ENCODE measurements at places on chromosomes 13 and 19. TPM values are rescaled to one million over a fixed set of nuclear protein-coding genes. Genes with fewer than 3 reads are reported as not detected.
A peak's percentile ranks its signal among the peaks of the same experiment; 100 is the strongest.

Gene DCLK1
- not detected for total RNA-seq

Gene LRRC25
- 0.12 TPM for total RNA-seq

Gene KIR2DL1
- total RNA-seq: 0.19 TPM

- peak; percentile 70 for DNase-seq
Observed at GRCh38 chr19:56066152-56067023, 54.7 kb downstream of the ZNF787 start.

DNA sequence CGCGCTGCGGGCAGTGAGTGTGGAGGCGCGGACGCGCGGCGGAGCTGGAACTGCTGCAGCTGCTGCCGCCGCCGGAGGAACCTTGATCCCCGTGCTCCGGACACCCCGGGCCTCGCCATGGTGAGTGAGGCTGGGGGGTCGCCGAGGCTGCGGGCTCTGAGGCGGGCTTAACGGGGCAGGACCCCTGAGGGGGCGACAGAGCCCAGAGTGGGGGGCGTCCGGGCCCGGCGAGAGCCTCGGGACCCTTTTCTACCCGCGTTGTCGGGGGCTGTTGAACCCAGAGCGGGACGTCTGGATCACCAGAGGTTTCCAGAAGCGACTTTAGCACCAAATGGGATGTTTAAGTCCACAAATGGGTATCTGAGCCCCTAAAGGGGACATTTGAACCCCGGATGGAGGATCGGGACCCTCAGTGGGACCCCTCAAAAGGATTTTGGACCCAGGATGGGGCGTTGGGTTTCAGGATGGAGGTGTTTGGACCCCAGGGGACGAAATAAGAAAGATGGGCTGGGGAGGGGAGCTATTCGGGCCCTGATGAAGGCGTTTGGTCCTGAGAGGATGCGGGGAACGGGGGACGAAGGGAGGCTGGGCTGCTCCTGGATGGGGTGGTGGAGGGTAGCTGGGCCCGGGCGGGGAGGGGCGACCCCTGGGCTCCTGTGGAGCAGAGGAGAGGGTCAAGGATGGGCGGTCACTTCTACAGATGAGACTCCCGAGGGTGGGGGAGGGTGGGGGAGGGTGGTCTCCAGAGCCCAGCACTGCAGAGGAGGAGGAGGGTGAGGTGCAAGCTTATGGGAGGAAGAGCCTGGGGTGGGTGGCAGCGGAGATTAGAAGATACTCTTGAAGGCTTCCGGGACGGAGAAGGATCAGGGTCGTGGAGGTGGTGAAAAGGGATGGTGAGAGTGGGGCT, at the start of gene CALM3:
Gene CALM3, plus strand, starts transcription at position 13 of the 907 bp plus-strand sequence. Its CDS starts 105 bp downstream, at position 118.
- DNase-seq: no peak

GRCh38 chr19:1248786-1249297, 459 bp downstream of the MIDN start:
- peak; percentile 85 for DNase-seq

DNA sequence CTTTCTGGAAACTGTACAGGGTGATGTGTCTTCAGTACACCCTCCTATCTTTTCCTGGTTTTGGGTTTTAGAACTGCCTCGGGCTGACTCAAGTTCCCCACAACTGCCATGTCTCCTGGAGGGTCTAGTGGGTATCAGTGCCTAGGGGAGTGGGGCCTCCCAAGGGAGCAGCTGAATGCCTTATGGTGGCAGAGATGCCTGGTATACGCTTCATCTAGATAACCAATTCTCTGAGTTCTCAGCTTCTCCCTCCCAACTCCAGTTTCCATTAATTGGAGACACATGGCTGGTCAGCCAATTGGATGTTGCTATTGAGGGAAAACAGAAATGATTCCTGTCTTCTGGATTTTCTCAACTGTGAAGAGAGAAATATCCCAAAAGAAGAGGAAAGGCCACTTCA, 12.8 kb downstream of the ZNF439 start:
- DNase-seq: no peak

Data from activated CD8-positive, alpha-beta memory T cell treated with anti-CD3 and anti-CD28 coated beads, Interleukin-2, amount 10 ng/mL, durations not matched to agents 7 days and 5 days (primary cell).